Iris pigment epithelial cell (primary cell): ENCODE measurements at places on chromosomes 3 and 15.

DNA sequence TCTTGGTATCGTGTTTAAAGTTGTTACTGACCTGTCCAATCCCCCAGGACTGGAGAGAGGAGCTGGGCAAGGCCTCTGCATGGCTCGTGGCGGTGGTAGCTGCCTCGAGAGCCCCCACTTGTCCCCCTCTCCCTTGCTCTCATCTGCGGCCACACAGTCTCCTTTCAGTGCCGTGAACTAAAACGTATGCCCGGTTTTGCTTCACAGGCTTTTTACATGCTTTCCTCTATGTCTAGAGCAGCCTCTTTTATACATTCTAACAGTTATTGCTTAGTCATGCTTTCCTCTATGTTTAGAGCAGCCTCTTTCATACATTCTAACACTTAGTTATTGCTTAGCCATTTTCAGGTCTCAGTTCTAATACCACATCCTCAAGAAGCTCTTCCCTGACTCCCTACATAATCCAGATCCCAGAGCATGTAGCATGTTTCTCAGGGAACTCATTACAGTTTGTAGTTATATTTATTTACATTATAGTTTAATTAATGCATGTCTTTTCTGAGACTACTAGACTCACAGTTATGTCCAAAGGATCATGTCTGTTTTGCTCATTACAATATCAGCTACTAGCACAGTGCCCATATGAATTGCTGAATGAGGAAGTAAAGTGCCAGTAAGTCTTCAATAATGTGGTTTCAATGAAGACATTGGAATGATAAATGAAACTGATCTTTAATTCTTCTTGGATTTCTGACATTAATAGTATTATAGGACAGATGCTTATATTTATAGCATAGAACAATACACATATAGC is 66.5 kb upstream of the TBL1XR1 start:
- DNase-seq, result peak; percentile 42

- DNase-seq, result peak; percentile 87
These were observed 450.4 kb downstream of the MFSD1 start for GRCh38 chr3:159252274-159252673.

DNA sequence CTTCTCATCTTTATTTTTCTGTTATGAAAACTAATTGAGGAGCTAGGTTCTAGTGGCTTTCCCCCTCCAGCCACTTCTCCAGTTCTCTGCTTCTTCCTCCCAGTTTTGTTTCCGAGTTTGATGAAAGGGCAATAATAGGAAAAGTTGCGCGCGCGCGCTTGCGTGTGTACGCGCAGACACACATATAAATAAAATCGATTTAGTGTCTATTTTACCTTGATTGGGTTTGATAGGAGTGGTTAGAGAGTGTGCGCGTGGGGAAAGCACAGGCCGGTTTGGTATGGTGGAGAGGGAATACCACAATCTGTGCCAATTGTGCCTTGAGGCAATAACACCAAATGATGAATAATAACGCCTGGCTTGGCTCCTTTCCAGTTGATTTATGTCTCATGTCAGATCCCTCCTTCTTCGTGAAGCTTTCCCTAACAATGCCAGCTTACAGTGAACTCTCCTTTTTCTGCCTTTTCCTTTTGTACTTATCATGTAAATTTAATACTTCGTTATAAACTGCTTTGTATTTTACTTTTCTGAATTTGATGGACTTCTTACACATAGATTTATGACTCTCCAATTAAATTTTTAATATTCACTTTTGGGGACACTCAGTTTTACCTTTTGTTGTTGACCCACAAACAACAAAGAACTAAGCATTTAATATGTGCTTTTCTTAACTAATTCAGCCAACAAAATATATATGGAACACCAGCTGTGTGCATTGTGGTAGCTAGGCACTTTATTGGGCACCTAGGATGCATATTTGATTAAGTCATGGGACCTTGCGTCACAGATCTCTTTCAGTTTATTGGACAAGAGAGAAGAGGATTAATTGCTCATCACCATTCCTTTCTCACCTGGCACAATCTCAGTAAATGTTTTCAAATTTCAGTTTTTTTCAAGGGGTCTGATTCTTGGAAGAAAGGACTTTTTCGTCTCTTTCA is 1.7 kb downstream of the TIPARP start:
- DNase-seq, result peak; percentile 92

GRCh38 chr15:51044037-51044727 is 50.5 kb downstream of the TNFAIP8L3 start:
- DNase-seq, result no peak

DNA sequence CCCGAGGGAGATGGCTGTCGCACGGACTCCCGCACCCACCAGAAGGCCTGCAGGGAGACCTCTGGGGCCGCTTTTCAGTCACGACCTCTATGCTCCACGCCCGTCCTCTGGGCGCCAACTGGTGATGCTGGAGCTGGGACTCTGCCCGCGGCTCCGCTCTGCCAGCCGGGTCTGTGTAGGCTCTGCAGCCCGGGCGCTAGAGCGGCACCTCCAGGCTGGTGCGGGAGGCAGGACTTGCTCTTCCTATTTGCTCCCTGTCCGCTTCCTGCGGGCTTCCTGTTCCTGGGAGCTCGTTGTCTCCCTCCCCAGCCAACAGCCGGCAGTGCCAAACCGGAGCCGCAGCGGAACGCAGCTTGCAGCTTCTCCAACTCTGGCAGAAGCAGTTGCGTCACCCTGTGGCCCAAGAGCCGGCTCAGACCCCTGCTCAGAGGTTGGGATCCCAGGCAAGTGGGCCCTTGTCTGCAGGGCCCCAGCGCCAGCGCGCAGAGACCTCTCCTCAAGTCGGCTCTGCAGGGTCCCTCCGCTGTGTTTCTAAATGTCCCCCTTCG is 285.9 kb downstream of the XXYLT1 start:
- peak; percentile 44 for DNase-seq

DNA sequence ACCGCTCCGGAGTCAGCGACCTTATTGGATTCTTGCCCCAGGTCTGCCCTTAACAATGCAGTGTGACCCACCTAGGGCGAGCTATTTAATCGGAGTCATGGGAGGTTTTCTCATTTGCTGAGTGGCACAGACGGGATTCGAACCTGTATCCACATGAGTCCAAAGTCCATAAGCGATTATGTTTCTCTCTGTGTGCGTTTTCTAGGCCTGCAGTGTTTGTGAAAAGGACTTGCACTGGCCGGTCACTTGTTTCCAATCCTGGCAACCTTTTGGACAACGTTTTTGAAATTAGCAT is 691 bp upstream of the HDGFL3 start:
- DNase-seq, result peak; percentile 10

DNA sequence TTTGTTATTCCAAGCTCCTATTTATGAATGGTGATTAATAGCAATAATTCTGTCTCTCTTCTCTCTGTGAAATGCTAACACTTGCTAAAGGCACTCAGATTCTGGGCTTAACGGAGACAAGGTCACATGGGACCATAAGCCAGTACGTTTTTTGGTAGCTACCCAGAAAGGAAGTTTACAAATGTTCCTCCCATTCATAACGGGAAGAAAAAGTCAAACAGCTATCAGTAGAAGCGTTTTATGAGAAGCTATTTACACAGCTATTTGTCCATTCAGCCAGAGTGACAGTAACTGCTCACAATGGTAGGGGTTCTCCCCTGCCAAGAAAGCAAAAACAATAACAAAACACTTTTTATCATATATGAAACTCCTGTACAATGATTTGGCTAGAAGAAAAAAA is 51.5 kb downstream of the ZMAT3 start:
- peak; percentile 49 for DNase-seq

DNA sequence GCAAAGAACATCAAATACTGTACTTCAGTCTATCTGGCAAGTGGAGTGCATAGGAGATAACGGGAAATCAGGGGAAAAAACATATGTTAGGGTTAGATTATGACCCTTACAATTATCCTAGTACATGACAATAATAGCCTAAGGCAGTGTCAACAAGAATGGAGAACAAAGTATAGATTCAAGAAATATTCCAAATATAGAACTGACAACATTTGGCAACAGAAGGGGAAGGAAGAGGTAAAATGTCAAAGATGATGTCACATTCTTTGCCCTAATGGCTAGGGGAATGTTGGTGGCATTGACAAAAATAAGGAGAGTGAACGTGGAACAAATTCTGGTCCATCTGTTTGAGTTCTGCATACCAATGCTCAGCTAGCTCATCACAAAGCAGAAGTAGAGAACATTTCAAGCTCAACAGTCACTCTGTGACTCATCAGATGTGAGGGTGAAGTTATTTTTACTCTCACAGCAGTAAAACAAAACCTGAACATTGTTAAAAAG is 15.5 kb upstream of the ATP8B4 start:
- DNase-seq, result peak; percentile 94

DNA sequence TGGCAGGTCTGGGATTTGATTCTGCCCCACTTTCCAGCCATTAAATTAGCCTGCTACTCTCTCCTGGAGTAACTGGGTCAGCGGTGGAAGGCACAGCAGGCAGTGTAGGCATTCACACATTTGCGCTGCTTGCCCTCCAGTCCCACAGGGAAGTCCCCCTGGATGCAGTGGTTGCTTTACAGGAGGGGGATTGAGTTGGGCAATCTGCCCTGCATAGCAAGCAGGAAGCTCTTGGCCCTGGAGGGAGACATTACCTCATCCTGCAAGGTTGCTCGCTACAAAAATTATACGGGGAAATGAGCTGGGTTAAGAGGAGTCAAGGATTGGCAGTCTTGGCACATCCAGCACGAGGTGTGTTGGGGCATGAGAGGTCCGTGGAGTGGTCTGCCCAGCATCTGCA is 14.8 kb downstream of the MCM2 start:
- peak; percentile 73 for DNase-seq

DNA sequence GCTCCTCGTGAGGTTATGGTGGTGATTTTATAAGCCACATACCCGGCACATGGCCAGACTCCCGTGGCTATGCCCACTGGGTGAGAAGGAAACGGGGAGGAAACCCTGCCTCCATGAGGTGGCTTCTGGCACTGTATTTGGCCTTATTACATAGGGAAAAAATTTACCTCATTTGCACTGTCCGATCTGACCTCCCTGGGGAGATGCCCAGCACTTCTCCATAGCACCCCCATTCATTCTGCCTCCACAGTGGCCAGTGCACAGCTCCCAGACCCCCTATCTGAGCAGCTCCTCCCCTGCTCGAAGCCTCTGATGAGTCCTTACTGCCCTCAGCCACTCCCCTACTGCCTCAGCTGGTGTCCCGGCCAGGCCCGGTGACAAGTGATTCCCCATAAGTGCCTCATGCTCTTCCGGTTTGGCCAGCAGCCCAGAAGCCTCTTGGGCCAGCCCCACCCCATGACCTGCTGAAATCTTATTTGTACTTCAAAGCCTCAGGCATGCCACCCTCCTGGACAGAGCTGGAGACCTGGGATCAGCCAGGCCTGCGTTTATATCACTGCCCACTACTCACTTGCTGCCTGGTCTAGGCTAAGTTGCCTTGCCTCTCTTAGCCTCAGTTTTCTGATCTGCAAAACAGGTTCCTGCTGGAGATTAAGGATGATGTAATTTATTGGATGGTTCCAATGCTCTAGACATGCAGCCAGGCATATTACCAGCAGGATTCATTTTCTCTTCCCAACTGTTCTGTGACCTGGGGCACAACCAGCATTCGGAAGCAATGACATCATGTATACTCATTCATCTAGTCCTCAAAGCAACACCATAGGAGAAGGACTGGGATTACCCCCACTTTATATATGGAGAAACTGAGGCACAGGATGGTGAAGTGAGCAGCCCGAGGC is 30.6 kb upstream of the SLC6A6 start:
- peak; percentile 57 for DNase-seq

GRCh38 chr3:10465161-10465560 is 40.2 kb downstream of the ATP2B2 start:
- no peak for DNase-seq

DNA sequence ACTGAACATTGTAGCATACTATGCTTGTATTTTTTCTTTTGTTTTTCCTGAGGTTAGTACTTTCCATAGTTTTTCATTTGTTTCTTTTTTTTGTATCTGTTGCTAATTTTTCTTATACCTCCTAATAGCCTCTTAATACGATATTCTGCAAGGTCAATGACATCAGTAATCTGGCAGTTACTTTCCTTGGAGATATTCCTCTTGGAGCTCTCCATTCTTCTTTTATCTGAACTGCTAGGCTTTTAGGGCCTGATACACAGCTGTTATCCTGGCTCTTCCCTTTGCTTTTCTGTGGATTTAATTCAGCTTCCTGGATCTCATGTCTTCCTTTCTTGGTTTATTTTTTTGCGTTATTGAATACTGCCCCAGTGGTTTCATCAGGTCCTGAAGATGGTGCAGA is 12.9 kb downstream of the ALPK3 start:
- DNase-seq, result no peak

DNA sequence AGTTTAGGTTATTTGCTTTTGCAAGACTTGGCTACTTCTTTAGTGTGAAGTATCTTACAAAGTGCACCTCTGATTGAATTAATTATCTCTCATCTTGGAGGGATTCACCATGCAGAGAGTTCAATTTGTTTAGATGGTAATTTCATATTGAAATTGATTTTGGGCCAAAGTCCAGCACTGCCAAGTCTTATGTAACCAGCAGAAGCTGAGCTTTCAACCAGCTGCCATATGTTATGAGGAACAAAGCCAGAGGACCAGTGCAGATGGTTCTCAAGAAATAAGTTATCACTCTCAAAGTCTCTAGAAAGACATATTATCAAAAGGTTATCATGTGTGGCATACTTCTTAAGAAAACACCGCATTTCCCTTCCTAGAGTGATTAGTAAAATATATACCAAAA is 29.0 kb downstream of the ABHD6 start:
- DNase-seq, result no peak

DNA sequence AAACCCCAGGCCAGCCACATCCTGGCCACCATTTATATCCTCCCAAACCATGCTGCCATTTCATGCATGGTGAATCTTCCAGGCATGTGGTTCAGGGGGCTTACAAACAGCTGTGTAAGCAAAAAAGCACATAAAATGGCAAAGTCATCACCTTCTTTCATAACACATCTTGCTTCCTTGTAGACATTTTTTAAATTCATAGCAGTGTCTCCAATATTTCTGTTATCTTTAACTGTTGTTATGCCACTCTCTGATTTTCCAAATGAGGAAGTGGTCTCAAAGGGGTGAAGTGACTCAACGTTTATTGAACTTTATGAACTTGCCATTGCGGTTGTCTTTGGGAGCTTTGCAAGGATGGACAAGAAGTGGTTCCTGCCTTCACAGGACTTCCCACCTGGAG is 264.4 kb downstream of the MEX3B start:
- no peak for DNase-seq

DNA sequence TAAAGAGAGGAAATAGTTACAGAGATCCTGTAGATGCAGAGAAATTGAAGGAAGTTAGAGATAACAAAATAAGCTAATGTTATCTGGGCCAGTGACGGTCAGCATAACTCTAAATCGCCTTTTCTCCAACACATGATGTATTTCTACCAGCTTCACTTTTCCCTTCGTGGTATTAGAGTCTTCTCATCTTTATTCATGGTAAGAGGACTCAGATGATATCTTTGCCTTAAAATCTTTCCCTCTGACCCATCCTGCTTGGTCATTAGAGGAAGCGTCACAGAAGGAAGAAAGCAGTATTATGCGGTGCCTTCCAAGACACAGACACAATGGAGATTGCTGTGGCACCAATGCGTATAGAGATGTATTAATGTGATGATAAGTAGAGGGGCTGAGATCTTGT is 320.7 kb upstream of the GOLIM4 start:
- DNase-seq, result no peak

GRCh38 chr3:38401246-38401962 is 52.3 kb upstream of the ACVR2B start:
- no peak for DNase-seq

- DNase-seq, result no peak
These were observed 65.2 kb downstream of the GTPBP8 start for GRCh38 chr3:113055961-113056360.

- DNase-seq, result peak; percentile 3
These were observed 178.3 kb downstream of the KBTBD8 start for GRCh38 chr3:67176396-67176795.

- no peak for DNase-seq
These were observed 162.2 kb downstream of the APBA2 start for GRCh38 chr15:29048011-29048410.
